ENCODE measurements at places on chromosomes 12 and 14.
A peak's percentile ranks its signal among the peaks of the same experiment; 100 is the strongest.

DNA sequence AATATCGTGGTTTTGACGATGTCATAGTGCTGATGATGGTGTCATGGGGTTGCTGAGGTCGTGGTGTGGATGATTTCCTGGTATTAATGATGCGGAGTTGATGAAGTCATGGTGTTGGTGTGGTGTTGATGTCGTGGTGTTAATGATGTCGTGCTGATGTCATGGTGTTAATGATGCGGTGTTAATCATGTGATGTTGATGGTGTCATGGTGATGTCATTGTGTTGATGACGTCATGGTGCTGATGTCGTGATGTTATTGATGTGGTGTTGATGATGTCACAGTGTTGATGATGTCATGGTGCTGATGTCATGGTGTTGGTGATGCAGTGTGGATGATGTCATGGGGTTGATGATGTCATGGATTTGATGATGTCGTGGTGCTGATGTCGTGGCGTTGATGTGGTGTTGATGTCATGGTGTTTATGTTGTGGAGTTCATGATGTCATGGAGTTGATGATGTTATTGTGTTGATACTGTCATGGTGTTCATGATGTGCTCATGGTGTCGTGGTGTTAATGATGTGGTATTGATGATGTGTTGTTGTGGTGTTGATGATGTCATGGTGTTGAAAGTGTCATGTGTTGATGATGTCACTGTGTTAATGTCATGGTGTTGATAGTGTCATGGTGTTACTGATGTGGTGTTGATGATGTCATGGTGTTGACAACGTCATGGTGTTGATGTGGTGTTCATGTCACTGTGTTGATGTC, 48.5 kb upstream of the RIMBP2 start:
- peak; percentile 57 for DNase-seq

DNA sequence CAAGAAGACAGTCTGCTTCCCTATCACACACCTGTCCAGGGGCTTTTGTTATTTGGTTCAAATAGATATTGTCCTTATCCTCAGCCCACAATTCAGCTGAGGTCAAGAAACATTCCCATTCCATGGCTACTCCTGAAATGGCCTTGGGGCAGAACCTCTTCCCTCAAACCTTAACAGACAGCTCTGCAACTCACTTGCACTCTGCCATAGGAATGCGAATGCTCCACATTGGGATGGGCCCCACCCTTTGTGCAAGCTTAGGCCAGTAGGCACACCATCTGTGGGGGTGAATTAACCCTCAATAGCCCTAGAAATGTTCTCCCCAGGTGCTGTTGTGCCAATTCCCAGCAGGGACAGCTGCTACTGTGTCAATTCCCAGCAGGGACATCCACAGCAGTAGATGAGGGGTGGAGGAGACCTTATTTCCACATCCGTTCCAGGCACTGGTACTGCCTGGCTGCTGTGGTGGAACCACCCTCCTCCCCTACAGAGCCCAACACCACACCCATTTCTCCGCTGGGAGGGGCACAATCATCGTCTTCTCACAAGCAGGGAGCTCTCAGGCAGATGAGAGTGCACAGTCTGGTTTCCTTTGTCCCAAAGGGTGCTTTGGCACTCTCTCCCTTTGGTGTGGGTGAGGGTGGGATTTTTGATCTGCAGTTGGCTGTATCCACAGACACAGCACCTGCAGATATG, 42.3 kb upstream of the GLIPR1 start:
- no peak for DNase-seq

DNA sequence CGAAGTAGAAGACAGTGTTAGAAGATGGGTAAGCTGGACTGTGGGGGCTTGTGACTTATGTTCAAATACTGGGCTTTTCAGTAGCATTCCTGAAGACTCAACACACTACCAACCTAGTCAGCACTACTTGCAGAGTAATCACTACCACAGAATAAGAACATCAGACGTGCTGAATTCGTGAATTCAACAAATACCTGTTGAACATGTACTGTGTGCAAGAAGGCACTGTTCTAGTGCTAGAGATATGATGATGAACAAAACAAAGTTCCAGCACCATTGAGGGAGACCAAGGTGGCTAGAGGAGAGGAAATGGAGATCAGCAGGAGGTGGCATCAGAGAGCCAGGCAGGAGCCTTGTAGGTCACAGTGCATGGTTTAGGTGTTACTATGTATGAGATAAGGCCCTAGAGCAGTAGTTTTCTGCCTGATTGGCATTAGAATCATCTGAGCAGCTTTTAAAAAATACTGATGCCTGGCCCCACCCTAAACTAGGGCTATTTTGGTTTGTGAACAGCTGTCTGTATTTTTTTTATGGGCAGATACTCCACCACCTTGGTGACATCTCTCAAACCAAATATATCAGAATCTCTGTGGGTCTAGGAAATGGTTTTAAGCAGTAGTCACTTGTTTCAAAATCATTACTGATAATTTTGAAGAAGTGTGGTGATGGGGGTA, 26.8 kb downstream of the FERMT2 start:
- DNase-seq: no peak

GRCh38 chr12:116821291-116821690, 60.0 kb downstream of the HRK start:
- no peak for DNase-seq

DNA sequence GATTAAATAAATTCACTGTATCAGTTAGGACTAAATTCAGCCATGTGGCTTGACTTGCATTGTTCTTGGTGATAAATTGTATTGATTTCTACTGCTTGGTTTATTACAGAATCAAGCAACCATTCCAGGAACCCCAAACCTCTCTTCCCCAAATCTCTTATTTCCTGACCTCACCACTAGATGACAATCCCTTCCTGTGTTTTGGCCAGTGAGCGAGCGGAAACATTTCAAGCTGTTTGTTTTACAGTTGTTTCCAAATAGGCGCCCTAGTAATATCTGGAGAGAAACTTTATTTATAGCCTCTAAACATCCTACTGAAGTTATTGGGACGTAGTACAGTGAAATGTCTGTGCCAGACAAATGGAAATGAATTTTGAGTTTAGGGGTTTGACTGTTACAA, 161.1 kb downstream of the SNAPC1 start:
- DNase-seq: no peak

DNA sequence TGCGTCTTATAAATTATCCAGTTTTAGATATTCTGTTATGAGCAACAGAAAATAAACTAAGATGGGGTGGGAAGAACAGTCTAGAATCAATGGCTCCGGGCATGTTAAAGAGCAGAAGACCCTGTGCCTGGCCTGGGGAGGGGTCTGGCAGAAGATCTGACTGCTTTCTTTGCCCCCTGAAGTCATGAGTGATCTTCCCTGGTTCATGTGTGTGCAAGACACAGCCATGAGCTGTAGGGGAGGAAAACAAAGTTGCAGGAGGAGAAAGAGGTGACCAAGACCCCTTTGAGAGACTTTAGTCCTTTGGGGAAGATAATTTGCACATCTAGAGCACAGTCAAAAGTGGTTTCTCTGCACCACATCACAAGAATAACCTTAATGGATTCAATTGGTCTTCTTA, 4.8 kb downstream of the LACRT start:
- DNase-seq: no peak

DNA sequence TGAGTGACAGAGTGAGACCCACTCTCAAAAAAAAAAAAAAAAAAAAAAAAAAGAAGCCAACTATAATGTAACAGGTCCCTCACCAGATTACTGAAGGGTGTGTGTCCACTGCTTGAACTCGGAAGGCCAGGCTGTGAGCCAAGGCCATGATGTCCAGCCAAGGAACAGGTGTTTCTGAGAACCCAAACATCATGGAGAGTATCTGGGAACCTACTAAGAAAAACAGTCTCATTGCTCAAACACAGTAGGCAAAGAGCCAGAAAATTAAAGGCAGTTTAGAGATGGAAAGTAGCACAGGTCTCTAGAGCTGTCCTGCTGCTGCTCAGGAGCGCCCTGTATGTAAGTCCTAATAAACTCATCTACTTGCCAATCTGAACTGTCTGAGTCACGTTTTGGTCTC, 12.5 kb upstream of the MAP4K5 start:
- no peak for DNase-seq

GRCh38 chr12:9702255-9702654, 30.6 kb downstream of the CLECL1 start:
- DNase-seq: no peak

GRCh38 chr12:12800406-12801180, 12.6 kb upstream of the DDX47 start:
- DNase-seq: no peak

- DNase-seq: no peak
Measured at GRCh38 chr14:85701763-85702162, 171.8 kb downstream of the FLRT2 start.

GRCh38 chr14:64478634-64479250, 13.4 kb downstream of the AKAP5 start:
- no peak for DNase-seq

- DNase-seq: no peak
Measured at GRCh38 chr12:95304673-95305198, 87.1 kb downstream of the VEZT start.

DNA sequence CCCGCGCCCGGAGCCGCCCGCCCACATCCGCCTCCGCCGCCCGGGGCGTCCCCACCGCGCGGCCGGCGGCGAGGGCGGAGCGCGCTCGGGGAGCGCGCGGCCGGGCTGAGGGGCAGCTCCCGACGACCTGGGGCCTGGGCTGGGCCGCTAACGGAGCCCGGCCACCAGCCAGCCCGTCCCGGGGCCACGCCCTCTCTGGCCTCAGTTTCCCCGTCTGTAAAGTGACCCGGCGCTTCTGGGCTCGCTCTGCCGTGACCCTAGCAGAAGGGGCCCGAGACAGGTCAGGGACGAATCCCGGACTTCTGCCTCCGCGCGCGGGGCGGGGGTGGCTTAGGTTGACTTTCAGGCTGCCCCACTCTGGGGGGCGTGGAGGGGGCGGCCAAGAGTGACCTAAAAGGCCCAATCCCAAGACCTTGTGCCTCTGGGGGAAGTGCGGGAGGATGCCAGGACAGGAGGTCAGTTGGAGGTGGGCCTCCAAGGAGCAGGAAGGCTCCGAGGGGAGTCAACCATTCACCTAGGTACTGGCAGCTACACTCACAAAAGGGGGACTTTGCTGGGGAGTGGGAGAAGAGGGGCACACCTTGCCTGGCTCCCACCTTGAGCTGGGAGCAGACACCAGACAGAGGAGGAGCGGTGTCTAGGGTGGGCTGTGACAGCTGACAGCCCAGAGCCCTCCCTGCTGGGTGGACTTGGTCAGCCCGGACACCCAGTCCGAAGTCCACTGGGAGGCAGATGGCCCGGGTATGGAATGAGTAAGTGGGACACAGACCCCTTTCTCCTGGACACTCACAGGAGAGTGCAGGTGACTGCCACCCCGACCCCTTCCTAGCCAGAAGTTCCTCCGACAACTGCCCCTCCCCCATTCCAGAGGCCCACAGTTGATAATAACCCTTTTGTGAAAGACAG, 486 bp upstream of the AKT1 start:
- no peak for DNase-seq

- DNase-seq: no peak
Measured at GRCh38 chr14:63611078-63611477, 30.6 kb downstream of the WDR89 start.
